ENCODE measurements at places on chromosomes 3 and 15. TPM values are rescaled to one million over a fixed set of nuclear protein-coding genes. Genes with fewer than 3 reads are reported as not detected.

The CSPG5 gene
- total RNA-seq, result 0.40 TPM

The MPI gene
- 58.1 TPM for total RNA-seq

GRCh38 chr15:81813215-81813614 is 232.6 kb downstream of the MEX3B start:
- no peaks in the 10 kb centered on the region for H3K27me3 ChIP-seq
- H3K4me3 ChIP-seq, result no peak overlapping the region

The AMIGO3 gene
- total RNA-seq, result 0.30 TPM

- H3K36me3 ChIP-seq, result no peaks in the 10 kb centered on the region
- H3K27me3 ChIP-seq, result peaks cover 6% of the 10 kb centered on the region
- no peaks in the 10 kb centered on the region for H3K4me1 ChIP-seq
- H3K27ac ChIP-seq, result no peak overlapping the region
These were observed 376.2 kb upstream of the RORA start for GRCh38 chr15:61605343-61605742.

DNA sequence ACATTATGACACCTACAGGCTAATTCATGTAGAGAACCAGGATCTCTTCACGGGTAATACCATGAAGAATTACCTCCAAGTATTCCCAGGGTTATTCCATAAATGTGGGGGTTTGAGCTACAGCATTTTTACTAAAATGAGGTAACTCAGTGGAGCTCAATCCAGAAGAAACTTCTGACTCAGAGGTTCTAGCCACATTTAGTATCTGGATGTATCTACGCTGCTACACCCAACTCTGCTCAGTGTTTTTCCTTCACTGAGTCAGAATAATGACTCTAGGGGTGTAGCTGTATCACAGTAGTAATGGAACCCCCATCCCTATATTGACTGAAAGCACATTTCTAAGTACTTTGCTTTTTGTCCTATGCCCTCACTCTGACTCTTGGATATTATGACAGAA is 52.4 kb downstream of the COPS2 start:
- no peaks in the 10 kb centered on the region for H3K4me1 ChIP-seq
- no peak overlapping the region for H3K4me3 ChIP-seq
- DNase-seq, result no peak

DNA sequence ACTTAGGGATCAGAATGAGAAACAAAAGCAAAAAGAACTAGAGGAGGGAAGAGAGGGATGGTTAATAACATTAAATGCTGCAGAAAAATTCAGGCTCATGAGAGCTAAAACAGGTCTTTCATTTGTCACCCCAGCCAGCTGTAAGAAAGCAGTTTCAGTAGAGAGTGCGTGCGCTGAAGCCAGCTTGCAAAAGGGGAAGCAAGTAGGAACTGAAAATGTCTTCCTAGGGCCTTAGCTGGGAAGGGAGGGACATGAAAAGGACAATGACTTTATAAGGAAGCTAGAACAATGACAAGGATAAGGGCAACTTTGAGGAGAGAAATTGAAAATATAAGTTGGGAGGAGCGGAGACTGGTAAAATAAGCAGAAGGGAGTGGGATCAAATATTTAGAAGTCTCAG is 3.1 kb downstream of the CIAO2A start:
- no peak overlapping the region for H3K27ac ChIP-seq
- H3K36me3 ChIP-seq, result peaks cover 37% of the 10 kb centered on the region

The KLHL40 gene
- not detected for total RNA-seq

The SNX4 gene
- 33.8 TPM for total RNA-seq

- no peak overlapping the region for H3K27ac ChIP-seq
- H3K36me3 ChIP-seq, result peaks cover 3% of the 10 kb centered on the region
- H3K4me1 ChIP-seq, result peaks cover 32% of the 10 kb centered on the region
- no peak overlapping the region for H3K4me3 ChIP-seq
- H3K27me3 ChIP-seq, result no peaks in the 10 kb centered on the region
These were observed 116.8 kb downstream of the TPRG1 start for GRCh38 chr3:189288348-189289235.

DNA sequence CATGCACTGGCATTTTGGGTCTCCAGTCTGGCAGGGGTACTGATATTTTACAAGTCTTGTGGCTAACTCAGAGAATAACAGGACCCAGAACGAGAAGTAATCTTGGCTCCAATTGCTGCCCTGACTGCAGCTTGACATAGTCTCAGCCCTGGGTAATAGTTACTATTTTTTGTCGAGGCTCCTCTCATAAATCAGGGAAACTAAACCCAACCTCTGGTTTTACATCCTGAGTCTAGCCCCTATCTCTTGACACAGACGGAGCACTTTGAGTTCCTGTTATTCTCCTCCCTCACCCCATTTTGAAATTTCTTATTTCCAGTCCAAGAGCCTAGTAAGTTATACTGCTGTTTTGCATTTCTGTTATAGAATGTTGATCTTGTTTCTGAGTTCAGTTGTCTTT is 276.1 kb upstream of the GOLIM4 start:
- no peaks in the 10 kb centered on the region for H3K4me1 ChIP-seq
- no peak for DNase-seq
- H3K4me3 ChIP-seq, result no peak overlapping the region
- no peaks in the 10 kb centered on the region for H3K36me3 ChIP-seq

The DYNLT2B gene
- 23.0 TPM for total RNA-seq

GRCh38 chr3:14793858-14794234 is 24.9 kb upstream of the FGD5 start:
- no peak overlapping the region for H3K4me3 ChIP-seq
- peaks cover 10% of the 10 kb centered on the region for H3K27me3 ChIP-seq
- peaks cover 4% of the 10 kb centered on the region for H3K4me1 ChIP-seq
- no peak for DNase-seq
- no peaks in the 10 kb centered on the region for H3K36me3 ChIP-seq
- no peak overlapping the region for H3K27ac ChIP-seq

DNA sequence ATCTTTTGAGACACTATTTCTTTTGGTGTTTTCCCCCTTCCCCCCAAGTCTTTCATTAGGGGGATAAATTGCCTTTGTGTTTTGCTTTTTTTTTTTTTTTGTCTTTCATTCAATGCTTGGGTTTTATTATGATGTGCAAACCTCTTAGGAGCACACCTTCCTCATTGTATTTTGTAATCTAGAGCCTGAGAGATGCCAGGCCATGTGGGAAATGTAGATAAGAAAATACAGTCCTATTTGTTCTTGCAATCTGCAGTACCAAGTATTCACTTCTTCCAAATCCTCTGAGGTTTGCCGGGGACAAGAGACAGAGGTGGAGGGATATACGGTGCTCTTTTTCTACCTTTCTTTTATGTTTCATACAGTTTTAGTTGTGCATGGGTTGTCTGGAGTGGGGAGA is 66.7 kb downstream of the LARS2 start:
- H3K27me3 ChIP-seq, result no peaks in the 10 kb centered on the region
- peaks cover 38% of the 10 kb centered on the region for H3K36me3 ChIP-seq
- H3K27ac ChIP-seq, result no peak overlapping the region
- no peaks in the 10 kb centered on the region for H3K4me1 ChIP-seq
- DNase-seq, result no peak
- H3K4me3 ChIP-seq, result no peak overlapping the region

DNA sequence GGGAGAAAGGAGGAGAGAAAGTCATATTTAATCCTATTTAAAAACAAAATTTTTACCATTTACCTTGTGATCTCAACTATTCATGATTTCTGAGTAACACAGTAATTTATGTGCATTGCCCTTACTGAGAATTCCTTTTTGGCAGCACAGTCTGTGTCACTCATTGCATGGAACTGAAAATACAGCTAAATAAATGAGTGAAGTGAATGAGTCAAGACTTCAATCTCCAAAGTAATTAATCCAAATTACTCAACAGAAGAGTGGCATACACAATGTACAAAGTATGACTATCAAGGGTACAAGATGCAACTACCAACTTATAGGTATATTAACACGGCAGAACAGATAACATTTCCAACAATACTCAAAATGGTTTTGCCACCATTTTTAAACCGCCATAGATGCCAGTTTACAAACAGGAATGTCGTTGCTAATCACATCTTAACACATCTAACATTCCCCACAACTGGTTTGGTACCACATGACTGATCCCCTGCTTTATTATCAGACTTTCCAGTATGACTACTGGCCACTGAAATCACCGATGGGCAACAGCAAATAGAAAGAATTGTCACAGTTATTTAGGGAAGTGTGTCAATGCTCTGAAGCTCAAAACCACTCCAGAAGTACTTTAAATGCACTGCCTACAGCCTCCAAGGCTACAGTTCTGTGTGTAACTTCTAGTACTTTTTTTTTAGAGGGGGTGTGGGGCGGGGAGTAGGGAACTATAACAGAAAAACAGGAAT is 410.4 kb downstream of the SHQ1 start:
- H3K4me1 ChIP-seq, result peaks cover 65% of the 10 kb centered on the region
- H3K4me3 ChIP-seq, result no peak overlapping the region
- H3K36me3 ChIP-seq, result peaks cover 49% of the 10 kb centered on the region
- no peaks in the 10 kb centered on the region for H3K27me3 ChIP-seq
- DNase-seq, result no peak

GRCh38 chr3:42590989-42591756 is 513 bp downstream of the SS18L2 start:
- peaks cover 39% of the 10 kb centered on the region for H3K36me3 ChIP-seq
- peaks cover 51% of the 10 kb centered on the region for H3K4me1 ChIP-seq
- no peaks in the 10 kb centered on the region for H3K27me3 ChIP-seq
- H3K27ac ChIP-seq, result peak overlapping the region; percentile 97
- peak overlapping the region; percentile 98 for H3K4me3 ChIP-seq
- DNase-seq, result no peak

Data from activated CD4-positive, alpha-beta T cell treated with anti-CD3 and anti-CD28 coated beads, Interleukin-2, amount 10 ng/mL, durations not matched to agents 7 days and 5 days (primary cell).